ENCODE measurements at places on chromosomes 5 and 9. TPM values are rescaled to one million over a fixed set of nuclear protein-coding genes. Genes with fewer than 3 reads are reported as not detected.

The DOK3 gene
- polyA plus RNA-seq = 154 TPM

The PCDHB8 gene
- not detected for polyA plus RNA-seq

The ZNF658 gene
- polyA plus RNA-seq = 2.9 TPM

The NTRK2 gene
- polyA plus RNA-seq = not detected

The COL23A1 gene
- polyA plus RNA-seq = 0.18 TPM

The BHMT2 gene
- not detected for polyA plus RNA-seq

The SLC36A3 gene
- polyA plus RNA-seq = not detected

The TAF11L5 gene
- not detected for polyA plus RNA-seq

All from IgD-negative memory B cell (primary cell).